ENCODE measurements at places on chromosomes 13 and 19.
A peak's percentile ranks its signal among the peaks of the same experiment; 100 is the strongest.

DNA sequence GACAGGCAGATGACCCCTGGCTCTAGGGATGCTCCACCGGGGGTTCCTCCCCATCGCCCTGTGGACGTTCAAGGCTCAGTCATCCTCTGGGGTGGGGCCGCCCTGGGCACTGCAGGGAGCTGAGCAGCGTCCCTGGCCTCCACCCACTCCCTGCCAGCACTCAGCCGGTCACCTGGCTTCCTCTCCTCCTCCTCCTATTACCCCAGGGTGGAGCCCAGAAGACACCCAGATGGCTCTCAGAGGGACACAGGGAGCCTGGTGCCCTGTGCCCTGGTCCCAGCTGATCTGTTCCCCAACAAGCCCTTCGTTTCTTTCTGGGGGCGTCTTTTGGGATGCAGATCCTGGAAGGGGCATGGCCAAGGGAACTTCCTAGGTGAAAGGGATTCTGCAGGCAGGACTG, 3.7 kb upstream of the MKNK2 start:
- DNase-seq = peak; percentile 23

GRCh38 chr13:99227909-99228688, 27.4 kb downstream of the UBAC2 start:
- DNase-seq = peak; percentile 87

DNA sequence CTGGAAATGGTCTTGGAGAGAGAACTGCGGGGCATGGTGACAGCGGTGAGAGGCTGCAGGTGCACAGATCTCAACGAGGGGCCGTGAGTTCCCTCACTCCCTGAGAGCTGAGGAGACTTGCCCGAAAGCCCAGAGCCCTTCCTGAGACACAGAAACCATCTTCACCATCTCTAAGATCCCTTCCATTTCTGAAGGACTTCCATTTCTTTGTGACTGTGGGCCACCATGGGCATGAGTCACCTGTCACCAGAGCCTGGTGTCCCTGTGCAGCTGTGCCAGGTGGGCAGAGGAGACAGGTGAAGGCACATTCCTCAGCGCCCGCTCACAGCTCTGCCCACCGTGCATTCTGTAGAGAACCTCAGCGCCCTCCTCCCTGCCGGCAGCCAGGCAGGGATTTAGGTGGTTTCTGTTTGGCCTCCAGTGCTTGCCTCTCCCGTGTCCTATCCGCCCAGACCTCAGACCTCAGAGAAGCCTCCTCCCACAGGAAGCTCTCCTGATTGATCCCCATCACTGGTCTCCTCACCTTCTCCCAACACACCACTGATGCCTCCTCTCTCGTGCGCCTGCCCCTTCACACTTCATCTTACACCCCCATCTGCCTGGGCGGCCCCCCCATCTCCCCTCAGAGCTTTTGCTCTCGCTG, 24.2 kb downstream of the SH3GL1 start:
- no peak for DNase-seq

- DNase-seq = no peak
These were observed 767 bp upstream of the GADD45B start for GRCh38 chr19:2475018-2475701.

GRCh38 chr19:48511800-48512503, at the start of gene LMTK3:
Gene LMTK3, minus strand, starts transcription at chr19:48511835. Its CDS starts 259 bp downstream, at chr19:48511576.
- DNase-seq = no peak

GRCh38 chr19:30669329-30670010, 297.3 kb downstream of the ZNF536 start:
- DNase-seq = no peak

DNA sequence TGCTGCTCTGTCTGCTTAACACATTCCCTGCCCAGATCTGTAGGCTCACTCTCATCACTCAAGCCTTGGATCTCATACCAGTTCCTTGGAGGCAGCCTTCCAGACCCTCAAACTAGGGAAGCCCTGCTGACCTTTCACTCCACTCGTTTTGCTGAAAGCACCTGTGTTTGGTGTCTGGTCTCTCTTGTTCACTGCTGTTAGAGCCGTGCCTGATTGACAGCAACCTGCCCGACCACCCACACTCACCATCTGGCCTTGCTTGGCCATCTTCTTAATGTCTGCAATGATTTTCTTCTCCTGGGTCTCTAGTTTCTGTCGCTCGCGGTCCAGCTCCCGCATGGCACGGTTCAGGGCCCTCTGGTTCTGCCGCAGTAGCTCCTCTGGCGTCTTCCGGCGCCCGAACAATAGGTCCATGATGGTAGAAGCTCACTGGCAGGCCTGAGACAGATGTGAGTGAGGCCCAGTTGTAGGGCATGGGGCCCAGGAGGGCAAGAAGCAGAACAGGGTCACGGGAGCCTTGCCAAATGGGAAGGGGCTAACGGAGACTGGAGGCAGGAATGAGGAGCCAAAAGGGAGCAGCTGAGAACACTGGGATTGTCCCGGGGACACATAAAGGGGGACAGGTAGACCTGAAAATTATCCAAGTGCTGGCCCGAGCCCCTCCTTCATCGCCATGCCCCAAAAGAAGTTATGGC, 959 bp downstream of the CHMP2A start:
- no peak for DNase-seq

- no peak for DNase-seq
These were observed 31.2 kb upstream of the EPHX3 start for GRCh38 chr19:15263361-15263985.

DNA sequence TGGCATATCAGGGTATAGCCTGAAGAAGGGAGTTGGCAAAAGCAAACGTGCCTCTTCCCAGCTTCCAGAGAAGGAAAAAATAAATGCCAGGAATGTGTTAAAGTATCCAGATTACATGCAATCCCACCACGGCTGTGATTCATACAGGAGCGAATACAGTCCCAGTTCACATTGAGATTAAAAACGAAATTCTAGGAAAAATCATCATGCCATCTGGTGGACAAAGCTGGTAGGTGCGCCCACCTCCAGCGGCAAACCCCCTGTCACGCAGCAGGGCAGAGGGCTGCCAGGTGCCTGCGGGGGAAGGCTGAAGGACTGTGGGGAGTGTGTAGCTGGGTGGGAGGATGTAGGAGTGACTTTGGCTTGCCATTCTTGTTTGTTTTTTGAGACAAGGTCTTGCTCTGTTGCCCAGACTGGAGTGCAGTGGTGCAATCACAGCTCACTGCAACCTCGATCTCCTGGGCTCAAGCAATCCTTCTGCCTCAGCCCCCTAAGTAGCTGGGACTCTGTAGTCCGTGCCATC, 6.4 kb upstream of the DMWD start:
- peak; percentile 61 for DNase-seq

- no peak for DNase-seq
These were observed 127.2 kb downstream of the CRYL1 start for GRCh38 chr13:20398459-20398858.

DNA sequence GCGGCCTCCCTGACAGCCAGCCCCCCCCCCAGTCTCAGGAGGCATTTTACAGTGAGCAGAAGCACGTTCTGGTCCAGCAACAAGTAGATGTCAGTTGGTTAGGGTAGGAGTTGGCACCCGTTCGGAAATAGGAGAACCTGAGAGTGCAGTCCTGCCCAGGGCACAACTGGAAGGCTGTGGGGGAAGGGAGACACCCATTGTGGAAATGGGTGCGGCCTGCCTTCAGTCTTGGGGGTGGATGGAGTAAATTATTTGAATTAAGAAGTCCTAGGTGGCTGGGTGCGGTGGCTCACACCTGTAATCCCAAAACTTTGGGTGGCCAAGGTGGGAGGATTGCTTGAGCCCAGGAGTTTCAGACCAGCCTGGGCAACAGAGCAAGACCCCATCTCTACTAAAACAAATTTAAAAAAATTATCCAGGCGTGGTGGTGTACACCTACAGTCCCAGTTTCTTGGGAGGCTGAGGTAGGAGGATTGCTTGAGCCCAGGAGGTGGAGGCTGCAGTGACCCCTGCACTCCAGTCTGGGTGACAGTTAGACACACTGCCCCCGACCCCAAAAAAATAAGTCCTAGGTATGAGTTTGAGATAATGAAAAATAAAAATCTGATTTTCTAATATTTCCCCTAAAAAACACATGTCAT, 1.2 kb downstream of the CIRBP start:
- DNase-seq = peak; percentile 61

GRCh38 chr19:55644191-55644833, 863 bp downstream of the ZNF581 start:
- DNase-seq = no peak

- no peak for DNase-seq
These were observed 912 bp downstream of the SSC5D start for GRCh38 chr19:55488986-55489710.

- DNase-seq = no peak
These were observed 68.3 kb upstream of the UBAC2 start for GRCh38 chr13:99132295-99132835.

Measured in gastrocnemius medialis (tissue), 4 donors.